ENCODE measurements at places on chromosomes 1 and 21. TPM values are rescaled to one million over a fixed set of nuclear protein-coding genes. Genes with fewer than 3 reads are reported as not detected.

Gene ZSCAN20
- total RNA-seq = 6.7 TPM

Gene PRKAA2
- 2.5 TPM for total RNA-seq

Gene UBE2U
- not detected for total RNA-seq

Gene ESPN
- 0.13 TPM for total RNA-seq

Gene RAB3B
- 3.9 TPM for total RNA-seq

Gene RAP1GAP
- total RNA-seq = not detected

Gene NOS1AP
- total RNA-seq = 0.39 TPM

Gene KIRREL1
- total RNA-seq = 110 TPM

Gene ZNF697
- total RNA-seq = 13.4 TPM

Gene DNAJC28
- 0.64 TPM for total RNA-seq

Gene BRINP3
- total RNA-seq = 3.3 TPM

Gene CR1L
- total RNA-seq = not detected

Gene CELA3B
- not detected for total RNA-seq

Gene KCNJ15
- total RNA-seq = 4.9 TPM

Gene FNDC7
- total RNA-seq = not detected

Gene LORICRIN
- total RNA-seq = not detected

Gene MAP3K7CL
- 9.3 TPM for total RNA-seq

Gene OVAAL
- total RNA-seq = not detected

Gene SLC6A17
- 0.13 TPM for total RNA-seq

Gene DSCAM
- under 0.01 TPM for total RNA-seq

Gene ACADM
- total RNA-seq = 22.6 TPM

Gene ORC1
- 8.1 TPM for total RNA-seq

Gene CD52
- total RNA-seq = not detected

Gene KCNK2
- 1.7 TPM for total RNA-seq

Gene SHE
- 0.26 TPM for total RNA-seq

Gene ZZZ3
- 43.4 TPM for total RNA-seq

Gene CATSPERE
- total RNA-seq = 0.13 TPM

Gene ARHGEF16
- total RNA-seq = 1.2 TPM

Gene RPE65
- total RNA-seq = 0.32 TPM

Gene CYP4Z1
- total RNA-seq = not detected

Gene HES5
- total RNA-seq = not detected

Gene TENT5C
- 0.08 TPM for total RNA-seq

Gene RGS4
- total RNA-seq = 14.4 TPM

Gene C1orf141
- not detected for total RNA-seq

Gene IVL
- not detected for total RNA-seq

Gene MYOG
- 22.8 TPM for total RNA-seq

Gene FGR
- total RNA-seq = not detected

Gene F3
- 11.8 TPM for total RNA-seq

Gene SDHC
- total RNA-seq = 27.5 TPM

Gene SPRR2F
- total RNA-seq = not detected

Gene EDARADD
- total RNA-seq = 0.48 TPM

Gene E2F2
- 2.3 TPM for total RNA-seq

Gene FAM131C
- not detected for total RNA-seq

Gene LCE2A
- total RNA-seq = not detected

Gene SMCP
- total RNA-seq = not detected

Gene FLG2
- total RNA-seq = not detected

Gene SLC45A3
- 2.6 TPM for total RNA-seq

Gene PTGS2
- total RNA-seq = 4.8 TPM

Gene SPATA46
- total RNA-seq = not detected

Gene RXRG
- total RNA-seq = under 0.01 TPM
